ENCODE measurements at places on chromosomes 7 and 10.

GRCh38 chr10:104322416-104322782 lies 15.9 kb downstream of the ITPRIP start:
- no peak for DNase-seq

- DNase-seq = no peak
These were observed 24.6 kb upstream of the BMPER start for GRCh38 chr7:33880787-33881186.

DNA sequence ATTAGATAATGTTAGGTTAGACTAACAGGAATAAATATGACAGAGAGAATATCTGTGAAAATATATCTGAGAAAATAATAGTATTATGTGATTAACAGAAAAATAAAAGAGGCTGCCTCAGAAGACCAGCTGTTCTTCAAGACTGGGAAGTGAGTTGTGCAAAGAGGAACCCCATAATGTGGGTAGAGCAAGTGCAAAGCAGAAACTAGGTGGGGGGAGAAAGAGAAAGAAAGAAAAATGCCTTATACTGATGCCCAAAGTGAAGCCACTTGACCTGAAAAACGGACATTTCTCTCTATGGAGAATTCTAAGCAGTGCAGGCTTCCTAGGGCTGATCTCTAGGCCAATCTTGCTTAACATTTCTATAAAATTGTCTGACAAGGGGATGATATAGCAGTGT lies 3.8 kb downstream of the NEBL start:
- DNase-seq = no peak

DNA sequence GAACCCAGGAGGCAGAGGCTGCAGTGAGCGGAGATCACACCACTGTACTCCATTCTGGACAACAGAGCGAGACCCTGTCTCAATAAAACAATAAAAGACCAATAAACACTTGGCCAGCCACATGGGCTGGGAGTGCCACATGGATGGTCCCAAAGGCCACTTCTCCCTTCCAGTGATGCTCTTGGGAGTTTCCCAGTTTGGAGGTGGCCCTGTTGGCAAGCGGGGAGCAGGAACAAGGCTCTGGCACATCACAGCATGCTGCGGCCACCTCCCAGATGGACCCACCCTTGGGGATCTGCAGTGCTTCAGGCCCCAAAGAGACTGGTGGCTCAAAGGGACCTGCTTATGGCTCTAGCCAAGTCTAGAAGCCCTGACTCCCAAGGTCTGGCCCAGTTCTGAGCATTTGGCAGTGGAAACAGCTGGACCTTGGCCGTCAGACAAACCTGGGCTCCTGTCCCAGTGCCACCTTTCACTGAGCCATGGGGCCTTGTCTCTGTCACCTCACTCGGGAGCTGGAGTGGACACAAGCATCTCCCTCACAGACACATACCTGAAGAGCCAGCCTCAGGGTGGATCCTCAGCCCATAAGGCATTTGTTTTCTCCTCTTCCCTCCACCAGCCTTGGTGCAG lies 91.7 kb downstream of the COL13A1 start:
- DNase-seq = no peak

DNA sequence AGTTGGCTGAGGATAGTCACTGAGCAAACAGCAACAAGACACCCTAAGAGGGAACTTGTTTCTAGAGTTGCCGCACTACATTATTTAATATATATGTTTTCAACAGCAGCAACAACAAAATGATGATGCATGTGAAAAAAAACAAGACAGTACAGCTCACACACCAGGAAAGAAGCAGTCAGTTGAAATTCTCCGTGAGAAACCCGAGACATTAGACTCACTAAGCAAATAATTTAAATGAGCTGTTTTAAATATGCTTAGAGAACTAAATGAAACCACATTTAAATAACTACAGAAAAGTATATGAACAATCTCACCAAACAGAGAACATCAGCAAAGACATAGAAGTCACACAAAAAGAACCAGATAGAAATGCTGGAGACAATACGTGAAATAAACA lies 426.3 kb upstream of the PFKP start:
- no peak for DNase-seq

GRCh38 chr7:35875292-35875691 lies 74.4 kb downstream of the SEPTIN7 start:
- DNase-seq = no peak

- DNase-seq = no peak
These were observed 607.7 kb upstream of the FOXK1 start for GRCh38 chr7:4074407-4074806.

- peak; percentile 84 for DNase-seq
These were observed 31.7 kb downstream of the TECTB start for GRCh38 chr10:112314822-112315474.

DNA sequence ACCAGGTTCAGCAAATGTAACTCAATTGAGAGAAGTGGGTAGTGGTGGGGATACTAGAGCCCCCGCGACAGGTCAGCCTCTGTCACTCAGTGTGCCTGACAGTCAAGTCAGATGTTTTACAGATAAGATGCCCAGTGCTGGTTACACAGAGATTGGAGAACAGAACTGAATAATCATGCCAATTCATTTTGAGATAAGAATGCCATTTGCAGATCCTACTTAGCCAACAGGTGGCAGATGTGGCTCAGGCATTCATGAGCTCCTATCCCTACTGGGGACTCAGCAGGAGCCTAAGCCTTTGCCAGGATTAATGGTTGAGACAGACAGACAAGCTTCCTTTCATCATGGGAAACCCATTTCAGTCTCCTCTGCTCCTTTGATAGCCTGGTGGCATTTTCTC lies 137.8 kb downstream of the MAPK8 start:
- DNase-seq = no peak

- DNase-seq = no peak
These were observed 257.1 kb downstream of the SFMBT2 start for GRCh38 chr10:7153750-7154149.

- no peak for DNase-seq
These were observed 830 bp downstream of the RAB18 start for GRCh38 chr10:27504808-27505460.

DNA sequence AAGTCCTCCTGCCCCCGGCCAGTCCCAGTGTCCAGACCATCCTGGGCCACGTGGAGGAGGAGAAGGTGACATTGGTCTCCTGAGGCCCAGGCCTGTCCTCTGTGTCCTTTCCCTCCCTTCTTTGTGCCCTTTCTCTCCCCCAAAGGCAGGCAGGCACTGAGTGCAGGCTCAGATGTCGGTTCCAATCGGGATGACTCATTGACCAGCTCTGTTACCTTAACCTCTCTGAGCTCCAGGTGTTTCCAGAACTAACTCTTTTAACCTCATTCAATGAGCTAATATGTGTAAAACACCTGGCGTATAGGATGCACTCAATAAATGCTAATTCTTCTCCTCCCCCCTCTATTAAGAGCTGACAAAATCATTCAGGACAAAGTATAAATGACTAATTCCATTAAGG lies 25.7 kb downstream of the MACROH2A2 start:
- no peak for DNase-seq

DNA sequence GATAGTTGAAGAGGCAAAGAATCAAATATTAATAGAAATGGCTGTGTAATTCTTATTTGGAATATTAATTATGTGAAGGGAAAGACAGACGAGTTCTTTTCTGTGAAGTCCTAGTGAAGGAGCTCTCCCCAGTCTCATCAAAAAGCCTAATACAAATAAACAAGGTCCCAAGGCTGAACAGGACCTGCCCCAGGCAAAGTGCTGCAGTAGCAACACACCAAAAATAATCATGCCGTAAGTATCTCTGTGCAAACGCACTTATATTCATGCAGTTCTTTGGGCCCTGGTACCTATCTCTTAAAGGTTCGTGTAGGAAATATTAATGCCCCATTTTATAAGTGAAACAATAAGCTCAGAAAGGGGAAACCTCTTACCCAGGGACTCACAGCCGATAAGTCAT lies 12.2 kb upstream of the CHST15 start:
- DNase-seq = no peak

DNA sequence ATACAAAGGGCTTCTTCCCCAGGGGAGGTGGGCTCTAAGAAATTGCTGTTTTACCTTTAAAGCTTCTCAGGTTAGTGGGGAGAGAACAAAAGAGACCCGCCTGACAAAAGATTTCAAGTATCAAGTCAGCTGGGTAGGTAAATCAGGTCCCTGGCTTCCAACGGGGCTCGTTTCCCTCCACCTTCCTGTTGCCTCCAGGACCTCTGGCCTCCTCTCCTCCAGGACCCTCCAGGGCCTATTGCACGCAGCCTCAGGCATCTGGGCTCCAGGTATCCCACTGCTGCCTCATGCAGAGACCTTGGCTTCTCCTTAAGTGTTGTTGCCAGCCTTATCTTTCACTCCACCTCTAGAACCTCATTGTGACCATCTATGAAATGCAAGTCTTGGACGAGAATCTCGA lies 2.9 kb downstream of the BNIP3 start:
- no peak for DNase-seq

DNA sequence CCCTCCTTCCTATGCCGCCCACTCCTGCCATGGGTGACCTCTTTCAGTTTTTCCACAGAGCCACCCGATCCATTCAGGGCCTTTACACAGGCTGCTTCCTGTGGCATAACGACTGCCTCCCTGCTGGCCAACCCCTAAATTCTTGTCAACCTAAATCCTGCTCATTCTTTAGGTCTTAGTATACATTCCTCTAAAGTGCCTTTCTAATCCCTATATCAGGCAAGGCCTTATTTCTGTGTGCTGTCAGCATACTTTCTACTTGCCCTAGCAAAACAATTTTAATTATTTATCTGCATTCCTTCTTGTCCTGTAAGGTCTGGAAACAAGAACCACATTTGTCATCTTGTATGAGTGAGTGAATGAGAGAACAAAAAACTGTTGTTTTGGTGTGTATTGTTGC lies 132.4 kb downstream of the DNAH11 start:
- no peak for DNase-seq

GRCh38 chr10:121307411-121307980 lies 290.7 kb downstream of the FGFR2 start:
- DNase-seq = no peak

GRCh38 chr7:32075612-32076011 lies 5.4 kb upstream of the PDE1C start:
- DNase-seq = no peak

DNA sequence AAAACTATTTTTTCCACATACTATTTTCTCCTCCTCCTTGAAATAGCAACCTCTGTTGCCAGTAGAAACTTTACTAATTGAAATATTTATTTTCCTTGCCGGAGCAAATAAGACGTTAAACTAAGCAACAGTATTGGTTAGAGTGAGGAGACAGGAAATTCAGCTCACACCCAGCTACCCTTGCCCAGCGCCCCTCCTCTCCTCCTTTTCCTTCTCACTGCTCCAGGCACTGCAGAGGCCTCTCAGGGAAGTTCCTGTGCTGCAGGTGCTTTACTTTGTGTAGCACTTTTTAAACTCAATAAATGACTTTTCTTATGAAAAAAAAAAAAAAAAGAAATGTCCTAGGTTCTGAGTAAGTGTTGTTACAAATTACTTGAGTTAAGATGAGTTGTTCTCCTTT lies 134.0 kb downstream of the SEMA3E start:
- DNase-seq = no peak

GRCh38 chr10:86203162-86203905 lies 163.3 kb downstream of the GRID1 start:
- peak; percentile 23 for DNase-seq
